Mammary epithelial cell (primary cell): ENCODE measurements at places on chromosomes 7 and 10. TPM values are rescaled to one million over a fixed set of nuclear protein-coding genes. Genes with fewer than 3 reads are reported as not detected.

The TASOR2 gene
- 30.2 TPM for polyA plus RNA-seq

The C10orf120 gene
- polyA plus RNA-seq, result not detected

DNA sequence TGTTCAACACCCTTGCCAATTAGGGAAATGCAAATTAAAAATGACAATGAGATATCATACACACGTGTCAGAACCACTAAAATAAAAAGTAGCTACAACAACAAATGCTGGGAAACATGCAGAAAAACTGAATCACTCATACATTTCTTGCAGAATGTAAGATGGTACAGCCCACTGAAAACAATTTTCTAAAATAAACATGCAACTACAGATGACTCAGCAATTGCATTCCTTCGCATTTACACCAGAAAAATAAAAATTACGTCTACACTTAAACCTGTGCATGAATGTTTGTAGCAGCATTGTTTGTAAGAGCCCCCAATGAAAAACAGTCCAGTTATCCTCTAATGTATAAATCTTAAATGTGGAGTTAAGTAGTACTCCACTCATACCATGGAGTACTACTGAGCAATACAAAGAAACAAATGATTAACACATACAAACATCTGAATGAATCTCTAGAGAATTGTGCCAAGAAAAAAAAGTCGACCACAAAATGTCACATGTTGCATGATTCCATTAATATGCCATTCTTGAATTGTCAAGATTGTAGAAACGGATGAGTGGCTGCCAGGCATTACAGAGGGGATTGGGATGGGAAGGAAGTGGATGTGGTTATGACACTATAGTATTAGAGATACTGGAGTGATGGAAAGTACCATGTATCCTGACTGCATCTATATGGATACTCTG, 134.6 kb upstream of the NPSR1 start:
- peak; percentile 15 for DNase-seq

The LAMB1 gene
- 76.2 TPM for polyA plus RNA-seq

DNA sequence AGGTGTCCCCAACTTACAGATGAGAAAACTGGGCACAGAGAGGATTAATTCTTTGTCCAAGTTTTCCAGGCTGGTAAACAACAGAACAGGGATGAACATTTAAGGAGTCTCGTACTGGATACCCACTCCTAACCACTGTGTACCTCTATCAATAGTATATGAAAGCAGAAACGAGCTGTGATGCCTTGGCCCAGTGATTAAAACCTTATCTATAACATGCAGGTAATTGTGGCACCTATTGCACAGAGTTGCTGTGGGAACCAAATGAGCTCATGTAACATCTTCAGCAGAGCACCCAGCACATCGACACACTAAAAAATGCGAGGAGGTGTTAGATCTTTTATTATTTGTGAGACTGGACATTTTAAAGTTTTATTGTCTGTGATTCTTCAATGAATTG, 1.6 kb downstream of the TMEM273 start:
- no peak for DNase-seq

- no peak for DNase-seq
Observed at GRCh38 chr10:34574353-34574934, 240.7 kb downstream of the PARD3 start.

DNA sequence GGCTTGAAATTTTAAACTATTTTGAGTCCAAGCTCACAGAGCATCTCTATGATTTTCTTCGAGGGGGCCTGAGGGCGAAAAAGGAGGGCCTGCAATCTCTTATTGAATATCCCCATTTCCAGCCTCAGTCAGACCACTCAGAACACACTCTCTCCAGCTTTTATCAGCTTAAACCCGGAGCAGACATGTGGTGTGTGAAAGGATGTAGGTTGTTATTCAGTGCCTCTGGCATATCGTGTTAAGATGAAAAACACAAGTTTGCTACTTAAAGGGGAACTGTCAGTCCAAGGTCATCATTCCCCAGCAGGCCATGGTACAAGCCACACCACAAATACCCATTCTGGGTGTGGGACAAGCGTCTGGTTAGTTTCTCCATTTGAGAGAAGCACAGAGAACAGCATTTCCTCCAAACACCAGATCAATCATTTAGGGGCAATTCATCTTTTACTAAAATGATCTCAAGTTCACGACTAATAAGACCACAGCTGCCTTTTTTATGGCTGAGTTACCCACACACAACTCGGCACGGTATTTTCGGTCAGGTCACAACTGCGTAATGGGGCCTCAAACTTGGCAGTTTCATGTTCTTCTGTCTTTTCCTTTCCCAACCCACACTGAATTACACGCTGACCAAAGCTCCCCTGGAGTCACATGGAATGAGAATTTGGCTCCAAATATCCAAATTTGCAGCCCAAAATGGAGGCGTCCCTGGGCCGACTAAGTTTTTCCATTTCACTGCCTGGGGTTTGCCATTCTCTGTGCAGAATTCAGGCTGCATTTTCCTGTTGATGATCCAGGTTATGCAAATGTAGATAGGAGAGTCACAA, 188.4 kb downstream of the SEM1 start:
- DNase-seq, result no peak

GRCh38 chr10:24008164-24009091, 200.5 kb upstream of the KIAA1217 start:
- DNase-seq, result peak; percentile 73

GRCh38 chr7:53993224-53993623, 549.0 kb upstream of the VSTM2A start:
- DNase-seq, result no peak

The ABI1 gene
- polyA plus RNA-seq, result 58.1 TPM

DNA sequence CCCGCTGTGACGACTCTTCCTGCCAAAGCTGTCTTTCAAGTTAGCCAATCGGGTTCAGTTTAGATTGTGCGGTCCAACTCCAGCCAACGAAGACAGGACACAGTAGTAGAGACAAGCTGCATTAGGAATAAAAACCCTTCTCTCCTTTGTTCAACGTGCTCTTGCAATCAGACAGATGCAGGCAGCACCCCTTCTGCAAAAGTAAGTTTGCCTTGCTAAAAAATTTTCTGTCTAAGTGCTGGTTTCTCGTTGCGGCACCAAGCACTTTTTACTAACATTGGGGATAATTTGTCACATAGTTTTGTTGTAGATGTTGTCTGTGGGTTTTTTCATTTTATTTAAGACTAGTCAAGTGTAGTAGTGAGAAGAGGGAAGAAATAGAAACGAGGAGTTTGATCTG, 58.1 kb downstream of the MINPP1 start:
- no peak for DNase-seq

DNA sequence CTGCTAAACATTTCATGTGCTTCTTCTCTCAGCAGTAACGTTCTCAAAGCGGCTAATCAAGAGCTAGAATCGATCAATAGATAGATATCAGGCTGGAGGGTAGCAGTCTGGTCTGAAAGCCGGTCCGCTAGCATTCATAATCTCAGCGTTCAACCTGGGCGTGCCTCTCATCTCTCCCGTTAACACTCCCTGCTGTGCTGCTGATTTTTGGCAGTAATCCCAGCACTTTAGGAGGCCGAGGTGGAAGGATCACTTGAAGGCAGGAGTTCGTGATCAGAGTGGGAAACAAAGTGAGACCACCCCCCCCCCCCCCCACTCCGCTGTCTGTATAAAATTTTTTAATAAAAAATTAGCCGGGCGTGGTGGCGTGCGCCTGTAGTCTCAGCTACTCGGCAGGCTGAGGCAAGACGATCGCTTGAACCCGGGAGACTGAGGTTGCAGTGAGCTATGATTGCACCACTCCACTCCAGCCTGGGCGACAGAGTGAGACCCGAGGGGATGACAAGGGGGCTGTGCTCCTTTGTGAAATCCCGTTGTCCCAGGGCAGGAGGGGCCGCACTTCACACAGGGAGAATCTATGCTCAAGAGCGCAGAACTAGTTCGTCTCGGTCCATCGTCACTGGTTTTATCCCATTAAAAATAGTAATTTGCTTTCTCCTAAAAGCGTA, 624 bp upstream of the CEP55 start:
- peak; percentile 41 for DNase-seq

DNA sequence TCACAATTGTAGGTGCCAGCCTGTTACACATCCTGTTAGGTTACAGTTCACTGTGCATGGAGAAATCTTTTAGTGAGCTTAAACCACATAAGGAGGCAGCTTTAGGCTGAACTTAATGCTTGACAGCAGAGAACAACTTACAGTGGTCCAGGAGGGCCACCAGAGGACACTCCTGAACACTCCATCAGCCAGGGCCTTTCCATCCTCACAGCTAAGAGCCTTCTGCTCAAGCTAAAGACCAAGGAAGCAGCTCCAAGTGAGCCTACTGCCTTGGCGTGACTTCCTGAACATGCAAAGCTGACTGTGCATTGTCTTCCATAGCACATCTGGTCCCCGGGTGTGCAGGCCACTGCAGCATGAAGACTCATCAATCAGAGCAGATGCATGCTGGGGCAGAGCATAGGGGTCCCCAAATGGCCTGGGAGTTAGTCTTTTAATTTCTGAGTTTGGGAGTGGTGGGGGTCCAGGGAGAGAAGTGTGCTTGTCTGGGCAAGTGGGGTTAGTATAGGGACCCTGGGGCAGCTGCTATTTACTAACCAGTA, 105.0 kb downstream of the ZNF248 start:
- DNase-seq, result no peak

GRCh38 chr10:10367264-10367663, 650.4 kb upstream of the CELF2 start:
- no peak for DNase-seq

The PYROXD2 gene
- polyA plus RNA-seq, result 11.0 TPM

DNA sequence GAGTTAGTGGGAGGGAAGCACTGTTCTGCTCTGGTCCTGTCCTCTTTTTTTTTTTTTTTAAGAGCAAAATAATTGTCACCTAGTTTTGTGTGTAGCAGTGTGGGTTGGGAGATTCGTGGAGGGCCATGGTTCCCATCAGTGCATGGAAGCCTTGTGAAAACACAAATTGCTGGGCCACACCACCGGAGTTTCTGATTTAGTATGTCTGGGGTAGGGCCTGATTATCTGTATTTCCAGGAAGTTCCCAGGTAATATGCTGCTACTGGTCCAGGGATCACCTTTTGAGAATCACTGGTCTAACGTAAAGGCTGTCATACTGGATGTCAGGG, 191.3 kb downstream of the GATA3 start:
- DNase-seq, result no peak

The INHBA gene
- 58.2 TPM for polyA plus RNA-seq

DNA sequence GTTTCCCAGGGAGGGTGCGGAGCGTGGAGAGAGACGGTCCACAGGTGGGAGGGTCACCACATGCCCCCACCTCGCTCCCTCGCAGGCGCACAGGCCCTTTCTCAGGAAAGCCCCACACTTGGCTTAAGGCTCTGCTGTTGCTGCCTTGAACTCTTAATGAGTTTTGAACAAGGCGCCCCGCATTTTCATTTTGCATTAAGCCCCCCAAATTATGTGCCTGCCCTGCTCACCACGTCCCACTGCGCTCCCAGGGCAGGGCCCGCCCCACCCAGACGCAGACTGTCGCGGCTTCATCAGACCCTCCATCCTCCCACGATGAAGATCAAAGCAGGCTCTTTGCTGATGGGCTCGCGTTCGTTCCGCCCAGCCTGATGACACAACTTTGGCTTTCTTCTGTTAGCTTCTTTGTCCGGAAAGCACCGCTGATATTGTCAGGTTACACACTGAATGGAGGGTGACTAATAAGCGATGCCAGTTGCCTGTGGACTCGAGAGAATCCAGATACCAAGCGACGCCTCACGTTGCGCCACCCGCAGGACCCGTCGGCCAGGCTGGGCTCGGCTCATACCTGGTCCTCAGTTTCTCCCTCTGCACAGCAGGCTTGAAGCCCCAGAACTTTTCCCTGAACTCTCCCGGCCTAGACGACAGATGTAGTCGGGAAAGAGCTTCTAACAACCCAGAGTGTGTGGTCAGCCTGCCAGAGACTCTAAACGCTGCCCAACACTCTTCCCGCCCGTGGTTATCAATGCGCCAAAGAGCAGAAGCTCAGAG, 9.5 kb downstream of the CALML3 start:
- peak; percentile 97 for DNase-seq

DNA sequence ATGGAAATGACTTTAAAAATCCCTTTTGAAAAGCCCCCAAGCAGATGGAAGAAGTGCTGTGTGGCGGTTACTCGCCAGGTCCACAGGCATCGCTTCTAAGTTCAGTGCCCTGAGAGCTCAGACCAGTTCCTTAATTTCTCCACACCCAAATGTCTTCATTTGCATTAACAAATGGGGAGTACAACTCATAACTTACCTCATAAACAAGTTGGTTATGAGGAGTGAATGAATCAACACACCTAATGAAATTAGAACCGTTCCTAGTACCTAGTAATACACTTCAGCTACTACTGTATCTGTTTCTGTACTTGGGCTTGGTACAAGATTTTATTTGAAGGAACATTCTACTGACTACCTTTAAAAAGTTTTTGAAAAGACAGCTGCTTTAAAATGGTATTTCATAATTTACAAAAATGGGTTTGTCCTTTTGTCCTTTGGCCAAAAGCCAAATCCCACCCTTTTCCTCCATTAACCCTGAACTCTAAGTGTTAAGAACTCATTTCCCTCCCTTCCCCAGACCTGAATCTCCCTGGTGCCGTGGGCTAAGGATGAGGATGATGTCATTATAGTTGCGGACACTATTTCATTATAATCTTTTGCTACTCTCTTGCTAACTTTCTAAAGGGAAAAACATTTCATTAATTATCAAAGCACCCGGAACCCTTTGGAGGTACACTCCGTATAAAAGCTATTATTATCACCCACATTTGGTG, 221.5 kb upstream of the CELF2 start:
- no peak for DNase-seq

- no peak for DNase-seq
Observed at GRCh38 chr7:14432924-14433323, 443.5 kb upstream of the ETV1 start.

- DNase-seq, result no peak
Observed at GRCh38 chr7:50309721-50310120, 5.2 kb downstream of the IKZF1 start.

DNA sequence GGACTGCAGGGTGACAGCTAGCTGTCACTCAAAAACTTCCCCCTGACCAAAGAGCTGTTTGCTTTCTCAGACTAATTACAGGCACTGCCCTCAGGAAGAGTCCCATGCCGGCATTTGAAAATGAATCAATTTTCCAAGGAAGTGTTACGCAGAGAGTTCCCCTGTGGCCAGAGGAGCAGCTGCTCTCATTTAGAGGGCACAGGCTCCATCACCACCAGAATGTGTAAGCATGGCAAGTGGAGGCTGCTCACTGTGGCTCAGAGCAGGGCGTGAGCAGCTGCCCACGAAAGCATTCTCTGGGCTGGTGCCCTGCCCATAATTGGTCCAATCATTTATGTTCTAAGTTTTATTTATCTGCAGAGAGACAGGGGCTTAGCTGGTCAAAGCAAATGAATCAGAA, 202.2 kb downstream of the RAMP3 start:
- no peak for DNase-seq

The OPALIN gene
- polyA plus RNA-seq, result not detected

GRCh38 chr10:86366033-86366901, at the start of gene GRID1:
GRID1 (minus strand) TSS chr10:86366795.
- no peak for DNase-seq

The EPHB6 gene
- polyA plus RNA-seq, result 0.95 TPM

- no peak for DNase-seq
Observed at GRCh38 chr7:139730746-139731612, 46.8 kb downstream of the HIPK2 start.

GRCh38 chr7:74409571-74409970, 44.1 kb upstream of the GTF2IRD1 start:
- no peak for DNase-seq
